ENCODE measurements at places on chromosomes 12 and 14. TPM values are rescaled to one million over a fixed set of nuclear protein-coding genes. Genes with fewer than 3 reads are reported as not detected.

GRCh38 chr12:113161415-113162016 lies 12.0 kb downstream of the CFAP73 start:
- peak; percentile 75 for DNase-seq

GRCh38 chr12:57401165-57401564 lies 29.7 kb downstream of the R3HDM2 start:
- DNase-seq, result no peak

KLRG1 gene
- total RNA-seq, result 7.8 TPM

- DNase-seq, result peak; percentile 1
Observed at GRCh38 chr12:79973801-79974200, 38.9 kb upstream of the PPP1R12A start.

HRK gene
- total RNA-seq, result 0.47 TPM

- DNase-seq, result no peak
Observed at GRCh38 chr12:94145191-94145983, 3.0 kb upstream of the PLXNC1 start.

KCNA1 gene
- 1.1 TPM for total RNA-seq

KRT1 gene
- 0.16 TPM for total RNA-seq

DNA sequence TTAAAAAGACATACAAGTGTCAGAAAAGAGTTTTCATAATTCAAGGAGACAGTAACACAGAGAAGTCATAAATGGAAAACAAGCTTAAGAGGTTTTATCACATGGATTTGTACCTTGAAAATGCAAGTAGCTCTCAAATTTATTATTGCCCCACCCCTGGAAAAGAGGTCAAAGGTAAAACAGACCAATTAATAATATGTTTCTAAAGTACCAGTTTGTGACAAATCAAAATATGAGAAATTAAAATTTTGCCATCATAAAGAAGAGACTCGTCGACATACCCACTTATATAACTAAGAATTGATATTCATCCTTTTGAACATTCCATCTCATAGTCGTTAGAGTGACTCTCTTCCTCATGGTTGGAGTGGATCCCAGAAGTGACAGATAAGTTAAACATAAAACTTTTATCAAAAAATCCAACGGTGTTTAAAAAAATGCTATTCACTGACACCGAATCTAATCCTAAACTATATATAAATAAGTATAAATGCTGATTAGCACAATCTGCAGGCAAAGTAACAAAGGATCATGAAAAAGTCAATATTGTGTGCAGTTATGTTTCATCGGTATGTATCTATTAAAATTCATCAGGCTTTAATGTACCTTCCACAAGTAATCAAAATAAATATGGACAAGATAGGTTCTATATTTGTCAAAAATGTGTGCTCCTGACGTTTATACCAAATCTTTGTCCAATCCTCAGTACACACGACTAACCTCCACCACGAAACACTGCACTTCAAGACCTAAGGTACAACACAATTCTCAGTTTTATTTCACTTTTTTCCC lies 2.3 kb downstream of the CORO1C start:
- no peak for DNase-seq

DNA sequence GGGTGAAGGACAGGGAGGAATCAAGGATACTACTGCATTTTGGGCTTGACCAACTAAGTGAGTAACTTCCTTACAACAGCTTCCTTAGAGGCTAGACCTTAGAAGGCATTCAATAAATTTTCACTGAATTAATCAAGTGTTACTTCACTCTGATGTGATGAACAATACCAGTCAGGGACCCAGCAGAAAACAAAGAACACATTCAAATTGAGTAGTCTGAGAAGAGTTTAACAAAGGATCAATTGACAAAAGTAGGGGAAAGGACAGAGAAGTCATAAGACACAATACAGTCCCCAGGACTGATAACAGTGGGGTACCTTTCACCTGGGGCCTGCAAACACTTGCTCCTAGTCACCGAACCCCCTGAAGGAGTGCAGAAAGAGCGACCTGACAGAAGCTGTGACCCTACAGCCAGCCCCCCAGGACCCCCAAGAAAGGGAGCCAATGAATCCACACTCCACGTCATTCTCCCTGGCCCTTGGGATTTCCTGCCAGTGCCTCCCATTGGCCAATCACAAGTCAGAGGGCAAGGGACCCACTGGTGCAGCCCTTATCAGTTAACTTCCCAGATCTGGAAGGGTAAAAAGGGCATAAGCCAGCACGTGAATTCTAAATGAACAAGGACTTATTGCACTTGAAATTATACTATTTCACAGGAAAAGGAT lies 6.9 kb downstream of the ANAPC5 start:
- no peak for DNase-seq

CRACR2A gene
- 1.1 TPM for total RNA-seq

GRCh38 chr12:111360325-111360930 lies 8.5 kb downstream of the PHETA1 start:
- DNase-seq, result no peak

DNA sequence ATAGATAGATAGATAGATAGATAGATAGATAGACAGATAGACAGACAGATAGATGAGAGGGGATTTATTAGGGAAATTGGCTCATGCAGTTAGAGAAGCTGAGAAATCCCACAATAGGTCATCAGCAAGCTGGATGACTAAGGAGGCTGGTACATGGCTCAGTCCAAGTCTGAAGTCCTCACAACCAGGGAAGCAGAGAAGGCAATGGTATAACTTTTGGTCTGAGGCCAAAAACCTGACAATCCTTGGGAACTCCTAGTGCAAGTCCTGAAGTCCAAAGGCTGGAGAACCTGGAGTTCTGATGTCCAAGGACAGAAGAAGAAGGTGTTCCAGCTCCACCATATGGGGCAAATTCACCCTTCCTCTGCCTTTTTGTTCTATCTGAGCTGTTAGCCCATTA lies 517.6 kb upstream of the ATP2B1 start:
- DNase-seq, result no peak

PRPF39 gene
- 65.8 TPM for total RNA-seq

GRCh38 chr12:21483531-21483930 lies 17.9 kb downstream of the RECQL start:
- no peak for DNase-seq

GRCh38 chr12:61514016-61514415 lies 746.2 kb upstream of the USP15 start:
- no peak for DNase-seq

GRCh38 chr12:132117558-132117875 lies 26.6 kb downstream of the DDX51 start:
- DNase-seq, result no peak

DNA sequence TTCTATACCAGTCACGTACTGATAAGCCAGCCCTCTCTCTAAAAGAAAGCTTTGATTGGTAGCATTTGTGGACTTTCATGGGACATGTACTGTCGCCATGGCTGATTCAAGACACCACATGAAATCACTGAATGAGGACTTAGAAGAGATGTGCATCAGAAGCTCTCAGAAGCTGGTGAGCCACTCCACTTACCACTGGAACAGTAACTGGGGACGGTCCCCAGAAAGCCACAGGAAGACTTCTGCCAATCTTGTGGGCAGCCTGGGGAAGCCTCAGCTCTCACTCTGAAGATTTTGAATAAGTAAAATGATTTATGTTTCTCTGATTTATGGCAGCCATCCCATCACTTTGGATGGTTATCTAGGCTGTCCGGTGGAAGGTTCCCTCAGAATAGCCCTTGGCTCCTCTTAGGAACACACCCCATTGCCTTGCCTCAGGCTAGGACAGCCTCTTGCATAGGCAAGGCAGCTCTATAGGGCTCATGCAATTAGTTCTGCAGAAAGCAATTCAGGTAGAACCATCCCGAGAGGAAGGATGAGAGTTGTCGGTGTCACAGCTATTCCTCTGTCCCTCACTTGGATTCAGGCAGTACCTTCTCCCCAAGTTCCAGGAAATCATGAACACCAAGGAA lies 9.8 kb downstream of the DHRS1 start:
- DNase-seq, result no peak

DNA sequence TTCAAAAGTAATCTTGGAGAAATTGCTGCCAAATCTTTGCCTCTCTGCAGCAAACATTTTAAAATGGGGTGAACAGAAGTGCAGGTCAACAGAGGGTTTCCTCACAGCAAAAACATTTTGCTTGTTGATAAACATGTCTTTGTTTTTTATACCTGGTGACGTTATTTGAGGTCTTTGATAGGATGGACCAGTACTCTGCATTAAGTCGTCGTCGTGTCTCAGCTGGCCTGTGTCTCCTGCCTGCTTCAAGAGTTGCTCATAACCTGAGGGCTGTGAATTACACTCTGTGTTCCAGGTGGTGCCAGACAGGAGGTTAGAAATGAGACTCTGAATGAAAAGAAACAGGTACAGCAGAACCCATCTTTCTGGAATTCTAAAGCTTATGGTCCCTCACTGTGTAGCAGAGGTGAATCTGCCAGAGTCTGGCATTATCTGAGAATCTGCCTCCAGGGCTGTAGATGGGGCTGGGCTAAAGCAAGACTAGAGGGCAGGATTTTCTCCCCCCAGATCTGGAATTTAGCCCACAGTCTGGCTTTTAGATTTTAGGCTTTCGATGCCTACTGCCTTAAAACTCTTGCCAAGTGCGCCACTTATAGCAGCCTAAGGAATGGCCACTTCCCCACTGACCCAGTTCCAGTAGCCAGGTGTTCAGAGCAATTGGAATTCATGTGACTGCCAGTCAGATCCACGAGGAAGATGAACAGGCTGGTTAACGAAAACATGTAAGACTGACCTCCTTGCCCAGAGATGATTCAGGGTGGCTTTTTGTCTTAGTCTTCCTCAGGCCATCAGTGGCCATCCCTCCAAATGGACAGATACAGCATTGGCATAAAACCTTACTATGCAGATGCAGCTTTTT lies 161.2 kb downstream of the PRKCH start:
- no peak for DNase-seq

DNA sequence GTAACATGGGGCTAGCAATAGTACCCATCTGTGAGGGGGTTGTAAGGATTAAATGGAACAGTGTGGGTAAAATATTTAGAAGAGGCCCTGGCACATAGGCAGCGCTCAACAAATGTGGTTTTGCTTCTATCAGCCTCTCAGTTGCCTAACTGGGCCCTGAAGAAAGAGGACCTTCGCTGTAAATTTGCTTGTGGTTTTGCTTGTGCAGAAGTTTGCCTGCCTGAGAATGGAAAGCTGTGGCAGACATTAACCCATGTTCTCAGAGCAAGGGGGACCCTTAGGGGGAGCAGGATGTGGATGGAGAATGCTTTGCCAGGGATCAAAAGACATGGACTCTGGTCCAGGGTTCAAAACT lies 160.1 kb downstream of the BRMS1L start:
- DNase-seq, result no peak

GRCh38 chr14:100222224-100223093 lies 16.5 kb upstream of the YY1 start:
- no peak for DNase-seq

DNA sequence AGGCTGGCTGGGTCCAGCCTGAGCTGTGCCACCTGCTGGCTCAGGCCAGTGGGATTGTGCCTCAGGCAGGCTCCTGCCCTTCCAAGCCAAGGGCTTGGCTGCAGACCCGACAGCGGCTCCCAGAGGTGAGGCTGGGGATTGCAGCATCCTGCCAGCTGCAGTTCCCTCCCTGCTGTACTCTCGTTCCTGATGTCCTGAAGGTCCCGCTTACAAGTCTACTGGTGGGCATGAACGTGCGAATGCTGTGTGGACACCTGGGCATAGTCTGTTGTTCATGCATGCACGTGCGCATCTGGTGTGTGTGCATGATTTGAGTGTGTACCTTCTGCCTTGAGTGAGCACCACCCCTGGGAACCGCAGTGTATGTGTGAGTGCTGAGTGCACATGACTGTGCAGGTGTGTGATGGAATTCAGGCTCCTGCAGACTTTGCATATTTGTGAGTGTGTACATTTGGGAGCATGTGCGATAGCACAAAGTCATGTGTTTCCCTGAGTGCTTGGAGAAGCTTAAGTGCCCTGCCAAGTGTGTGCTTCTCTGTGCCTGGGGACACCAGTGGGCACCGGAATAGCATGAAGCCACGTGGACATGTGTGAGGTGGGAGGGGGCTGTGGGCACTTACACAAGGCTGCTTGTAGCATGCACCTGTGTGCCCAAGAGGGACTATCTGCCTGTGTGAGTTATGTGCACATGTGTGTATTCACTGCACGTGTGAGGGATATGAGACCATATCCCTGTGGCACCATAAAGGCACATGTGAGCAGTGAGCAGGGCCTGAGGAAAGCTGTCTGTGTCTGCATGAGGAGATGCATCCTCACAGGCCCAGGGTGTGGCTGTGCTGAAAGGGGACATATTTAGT lies 19.3 kb upstream of the KRT7 start:
- DNase-seq, result peak; percentile 25

DPPA3 gene
- total RNA-seq, result not detected

DNA sequence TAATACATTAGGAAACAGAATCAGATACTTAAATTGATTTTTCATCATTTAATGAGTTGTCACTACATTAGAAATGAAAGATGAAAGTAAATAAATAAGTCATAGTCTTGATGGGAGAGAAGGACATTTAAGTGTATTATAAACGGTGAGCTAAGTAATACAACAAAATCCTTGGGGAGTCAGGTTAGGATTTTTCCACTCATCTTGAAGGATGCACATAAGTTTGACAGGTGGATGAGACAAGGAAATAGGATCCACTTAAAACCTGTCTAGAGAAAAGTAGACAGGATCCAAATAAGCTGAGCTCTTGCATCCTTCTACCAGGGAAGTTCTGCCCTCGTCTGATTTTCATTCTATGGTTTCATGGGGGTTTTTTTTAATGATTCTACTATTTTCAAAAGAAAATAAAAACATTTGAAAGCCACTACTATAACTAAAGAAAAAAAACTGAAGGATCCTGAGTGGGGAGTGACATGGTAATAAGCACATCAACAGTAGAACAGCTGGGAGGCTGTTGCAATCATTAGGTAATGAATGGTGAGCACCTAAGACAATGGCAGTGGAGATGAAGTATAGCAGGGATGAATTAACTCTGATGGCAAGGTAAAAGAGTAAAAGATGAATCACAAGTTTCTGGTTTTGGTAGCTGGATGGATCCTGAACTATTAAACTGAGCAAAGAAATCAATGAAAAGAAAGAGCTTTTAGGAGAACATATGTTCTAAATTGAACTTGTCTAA lies 17.0 kb downstream of the CEP128 start:
- no peak for DNase-seq

DNA sequence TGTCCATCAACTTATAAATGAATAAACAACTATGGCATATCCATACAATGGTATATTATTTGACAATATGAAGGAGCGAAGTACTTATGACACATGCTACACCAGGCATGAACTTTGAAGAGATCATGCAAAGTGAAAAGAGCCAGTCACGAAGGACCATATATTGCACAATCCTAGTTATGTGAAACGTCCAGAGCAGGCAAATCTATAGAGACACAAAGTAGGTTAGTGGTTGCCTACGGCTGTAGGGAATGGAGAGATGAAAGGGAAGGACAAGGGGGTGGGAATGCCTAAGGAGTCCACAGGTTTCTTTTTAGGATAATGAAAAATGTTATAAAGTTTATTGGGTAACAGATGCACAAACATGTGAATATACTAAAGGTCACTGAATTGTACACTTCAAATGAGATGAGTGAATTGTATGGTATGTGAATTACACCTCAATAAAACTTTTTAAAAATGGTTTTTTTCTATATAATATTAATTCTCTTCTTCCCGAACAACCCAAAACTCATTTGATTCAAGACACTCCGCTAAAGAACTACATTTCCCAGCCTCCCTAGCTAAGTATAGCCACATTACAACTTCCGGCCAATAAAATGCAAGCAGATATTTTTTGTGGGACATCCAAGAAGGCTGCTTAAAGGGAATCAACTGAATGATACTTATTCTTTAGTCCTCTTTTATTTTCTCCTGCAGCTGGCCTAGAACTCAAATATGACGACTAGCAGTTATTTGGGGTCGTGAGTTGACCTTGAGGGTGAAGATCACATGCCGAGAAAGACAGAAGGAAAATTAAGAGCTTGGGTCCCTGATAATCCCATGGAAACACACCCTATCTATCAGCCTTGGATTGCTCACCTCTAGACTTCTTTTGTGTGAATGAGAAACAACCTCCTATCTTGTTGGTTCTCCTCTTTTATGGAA lies 187.2 kb downstream of the TTC8 start:
- DNase-seq, result no peak
